Eye (tissue), 1 donor: ENCODE measurements at places on chromosomes 5 and 9.

- no peak for DNase-seq
These were observed 44.3 kb upstream of the SH3PXD2B start for GRCh38 chr5:172498431-172499129.

GRCh38 chr9:98571643-98572042 is 137.1 kb downstream of the GABBR2 start:
- DNase-seq: no peak

DNA sequence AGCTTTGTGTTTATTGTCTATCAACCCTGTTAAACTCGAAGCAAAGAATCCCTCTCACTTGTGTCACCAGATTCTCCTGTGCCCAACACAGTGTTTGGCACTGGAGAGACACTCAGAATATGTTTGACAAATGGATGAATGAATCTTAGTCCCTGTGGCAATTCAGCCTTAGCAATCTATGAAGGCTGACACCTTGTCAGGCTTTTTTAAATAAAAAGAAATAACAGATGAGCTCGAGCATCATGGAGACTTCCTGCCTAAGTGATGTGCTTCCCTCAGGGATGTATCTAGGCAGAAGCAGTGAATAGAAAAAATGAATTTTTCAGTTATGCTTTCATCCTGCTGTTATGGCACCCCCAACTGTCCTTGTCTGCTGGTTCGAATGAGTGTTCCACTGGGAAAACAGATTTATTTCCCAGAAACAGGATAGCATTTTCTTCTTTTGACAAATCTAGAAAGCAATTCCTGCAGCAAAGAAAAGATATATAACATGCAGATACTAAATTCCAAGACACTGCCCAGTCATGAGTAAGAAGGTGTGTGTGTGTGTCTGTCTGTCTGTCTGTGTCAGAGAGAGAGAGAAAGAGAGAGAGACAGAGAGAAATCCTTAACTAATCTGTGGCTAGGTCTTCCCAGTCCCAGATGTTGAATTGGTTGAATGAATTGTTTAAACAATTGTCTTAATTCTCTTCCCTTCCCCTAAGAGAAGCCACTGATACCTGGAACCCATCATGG is 16.7 kb downstream of the MAMDC2 start:
- DNase-seq: no peak

DNA sequence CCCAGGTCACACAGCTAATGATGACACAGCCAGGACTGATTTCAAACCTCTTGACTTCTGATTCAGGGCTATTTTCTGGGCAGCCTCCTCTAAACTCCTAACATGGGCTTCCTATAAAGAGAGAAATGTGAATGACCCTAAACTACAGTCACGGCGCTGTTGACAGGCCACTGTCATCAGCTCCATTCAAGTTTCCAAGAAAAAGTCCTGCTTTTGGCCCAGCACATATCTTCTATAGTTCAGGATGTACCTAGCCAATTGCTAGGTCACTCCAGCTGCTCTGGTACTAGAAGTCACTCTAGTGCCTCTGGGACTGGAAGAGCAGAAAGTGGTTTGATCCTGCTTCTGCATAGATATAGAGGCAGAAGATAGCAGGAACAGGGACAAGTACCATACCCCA is 64.9 kb upstream of the TARS1 start:
- no peak for DNase-seq

GRCh38 chr9:73565833-73566465 is 414.3 kb downstream of the ANXA1 start:
- peak; percentile 80 for DNase-seq

GRCh38 chr5:95928724-95929253 is 32.9 kb downstream of the ELL2 start:
- DNase-seq: no peak

- DNase-seq: no peak
These were observed 19.2 kb downstream of the SLC22A4 start for GRCh38 chr5:132313366-132313765.

- no peak for DNase-seq
These were observed 72.0 kb downstream of the SEMA4D start for GRCh38 chr9:89425921-89426383.

DNA sequence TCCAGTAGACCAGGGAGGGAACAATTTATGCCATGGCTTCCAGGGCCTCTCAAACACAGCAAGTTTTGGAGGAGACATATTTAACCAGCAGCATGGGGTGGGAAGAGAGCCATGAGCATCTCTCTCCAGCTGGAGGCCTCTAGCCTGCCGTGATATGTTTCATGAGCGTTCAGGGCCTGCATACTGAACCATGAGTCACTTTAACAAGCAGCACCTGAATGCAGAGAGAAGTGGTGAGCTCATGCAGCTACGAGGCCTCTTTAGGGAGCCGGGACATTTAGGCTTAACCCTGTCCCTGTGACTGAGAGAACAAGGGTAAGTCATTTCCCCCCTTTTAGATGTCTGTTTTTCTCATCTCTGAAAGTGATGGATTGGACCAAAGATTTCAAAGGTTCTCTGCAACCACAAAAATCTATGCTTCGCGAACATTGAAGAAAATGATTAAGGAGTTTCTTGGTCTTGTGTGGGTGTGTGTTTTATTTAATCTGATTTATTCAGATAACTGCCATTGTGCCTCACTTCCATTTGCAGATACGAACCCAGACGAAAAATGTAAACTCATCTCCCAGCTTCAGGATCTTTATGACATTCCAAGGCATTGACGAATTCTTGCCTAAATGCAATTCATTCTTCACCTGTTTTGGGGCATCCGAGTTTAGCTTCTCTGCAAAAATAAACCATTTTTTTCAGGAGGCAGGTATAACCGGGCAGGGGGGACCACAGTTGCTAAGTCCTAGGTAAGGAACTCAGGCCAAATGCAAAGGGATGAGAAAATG is 157.0 kb downstream of the GABBR2 start:
- no peak for DNase-seq

GRCh38 chr9:134059661-134060395 is 8.0 kb downstream of the BRD3 start:
- no peak for DNase-seq

- DNase-seq: no peak
These were observed 35.3 kb upstream of the SMIM23 start for GRCh38 chr5:171750311-171750788.

DNA sequence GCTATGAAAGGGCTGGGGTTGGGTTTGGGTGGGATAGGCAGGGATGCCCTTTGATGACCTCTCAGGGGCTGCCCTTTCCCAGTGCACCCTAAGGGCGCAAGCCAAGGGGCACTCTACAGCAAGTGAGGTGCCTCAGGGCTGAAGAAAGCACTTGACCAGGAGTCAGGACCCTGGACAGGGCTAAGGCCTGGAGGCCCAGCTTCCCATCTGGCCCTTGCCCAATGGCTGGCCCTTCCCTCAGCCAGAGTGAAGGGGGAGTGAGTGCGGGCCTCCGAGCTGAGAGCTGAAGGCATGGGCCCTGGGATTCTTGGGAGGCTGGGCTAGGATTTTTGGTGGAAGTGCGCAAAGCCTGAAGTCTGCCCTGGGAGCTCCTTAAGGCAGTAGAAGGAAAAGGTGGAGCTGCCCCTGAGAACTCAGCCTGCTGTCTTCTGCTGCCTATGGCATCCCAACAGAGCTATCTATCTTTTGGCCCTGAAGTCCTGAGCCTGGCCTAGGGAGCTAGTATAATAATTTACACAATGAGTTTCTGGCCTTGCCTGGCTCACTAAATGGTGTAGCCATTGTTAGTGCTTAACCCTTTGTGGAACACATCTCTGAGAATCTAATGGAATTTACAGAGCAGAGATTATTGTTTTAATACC is 16.4 kb downstream of the JADE2 start:
- DNase-seq: peak; percentile 74

- DNase-seq: no peak
These were observed 39.3 kb upstream of the CDH12 start for GRCh38 chr5:22892441-22892840.

- DNase-seq: no peak
These were observed 73.5 kb downstream of the WWC1 start for GRCh38 chr5:168364750-168365550.

GRCh38 chr5:78696637-78697036 is 48.1 kb upstream of the LHFPL2 start:
- no peak for DNase-seq

GRCh38 chr9:136467766-136468165 is 15.1 kb downstream of the SEC16A start:
- no peak for DNase-seq

GRCh38 chr5:179242676-179243075 is 102.6 kb downstream of the ADAMTS2 start:
- no peak for DNase-seq

DNA sequence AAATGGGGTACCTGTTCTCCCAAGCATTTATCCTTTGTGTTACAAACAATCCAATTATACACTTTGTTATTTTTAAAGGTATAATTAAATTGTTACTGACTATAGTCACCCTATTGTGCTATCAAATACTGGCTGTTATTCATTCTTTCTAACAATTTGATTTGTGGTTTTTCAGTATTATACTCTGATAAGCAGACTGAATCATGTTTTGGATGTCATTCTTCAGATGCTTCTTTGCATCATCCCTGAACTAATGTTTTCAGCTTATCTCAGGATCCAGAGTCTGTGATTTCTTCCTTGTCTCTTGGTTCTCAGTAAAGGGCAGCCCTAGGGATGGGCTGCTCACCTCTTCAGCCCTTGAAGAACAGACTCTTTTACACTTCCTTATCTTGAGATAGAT is 177.8 kb upstream of the SGCD start:
- DNase-seq: no peak

- DNase-seq: no peak
These were observed 243 bp upstream of the SHISAL2B start for GRCh38 chr5:64690104-64690416.

DNA sequence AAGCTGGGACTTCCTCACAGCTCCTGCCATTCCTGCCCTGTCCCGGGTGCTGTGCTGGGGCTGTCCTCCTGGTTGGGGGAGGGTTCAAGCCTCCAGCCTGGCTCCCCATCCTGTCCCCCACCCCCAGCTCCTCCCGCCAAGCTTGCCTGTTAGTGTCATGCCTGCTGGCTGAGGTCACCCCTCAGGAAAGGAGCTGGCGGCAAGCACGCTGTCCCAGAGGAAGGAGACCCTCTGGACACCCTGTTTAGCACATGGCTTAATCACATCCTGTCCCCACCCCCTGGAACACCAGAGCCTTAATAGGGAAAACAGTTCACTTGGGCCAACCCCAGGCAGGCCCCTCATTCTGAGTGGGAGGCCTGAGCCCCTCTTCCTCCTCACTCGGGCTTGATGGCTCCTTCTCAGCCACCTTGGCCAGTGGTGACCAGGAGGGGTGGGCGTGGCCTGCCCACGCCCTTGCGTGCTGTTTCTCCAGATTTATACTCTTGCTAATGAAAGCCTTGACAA is 9.2 kb upstream of the PHYHD1 start:
- DNase-seq: peak; percentile 38

DNA sequence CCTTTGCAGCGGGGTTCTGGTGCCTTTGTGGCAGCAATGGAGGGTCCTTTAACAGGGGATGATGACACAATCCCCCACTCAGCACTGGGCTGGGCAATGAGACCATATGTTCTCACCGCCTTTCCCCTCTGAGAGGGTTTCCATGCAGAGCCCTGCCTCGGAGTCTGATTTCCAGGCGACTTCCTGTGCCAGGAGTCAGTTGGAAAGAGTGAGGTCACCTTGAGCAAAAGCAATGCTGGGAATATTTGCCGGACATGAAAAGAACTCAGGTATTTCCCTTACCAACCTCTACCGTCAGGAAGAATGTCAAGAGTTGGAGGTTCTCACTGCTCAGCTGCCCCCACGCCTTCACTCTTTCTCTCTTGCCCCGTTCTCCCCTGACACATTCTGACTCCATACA is 284.2 kb upstream of the IRX1 start:
- DNase-seq: no peak

GRCh38 chr9:134555094-134555650 is 86.4 kb upstream of the COL5A1 start:
- no peak for DNase-seq

GRCh38 chr9:119282476-119283077 is 86.7 kb downstream of the BRINP1 start:
- DNase-seq: no peak
